ENCODE measurements at places on chromosomes 5 and 9.
A peak's percentile ranks its signal among the peaks of the same experiment; 100 is the strongest.

DNA sequence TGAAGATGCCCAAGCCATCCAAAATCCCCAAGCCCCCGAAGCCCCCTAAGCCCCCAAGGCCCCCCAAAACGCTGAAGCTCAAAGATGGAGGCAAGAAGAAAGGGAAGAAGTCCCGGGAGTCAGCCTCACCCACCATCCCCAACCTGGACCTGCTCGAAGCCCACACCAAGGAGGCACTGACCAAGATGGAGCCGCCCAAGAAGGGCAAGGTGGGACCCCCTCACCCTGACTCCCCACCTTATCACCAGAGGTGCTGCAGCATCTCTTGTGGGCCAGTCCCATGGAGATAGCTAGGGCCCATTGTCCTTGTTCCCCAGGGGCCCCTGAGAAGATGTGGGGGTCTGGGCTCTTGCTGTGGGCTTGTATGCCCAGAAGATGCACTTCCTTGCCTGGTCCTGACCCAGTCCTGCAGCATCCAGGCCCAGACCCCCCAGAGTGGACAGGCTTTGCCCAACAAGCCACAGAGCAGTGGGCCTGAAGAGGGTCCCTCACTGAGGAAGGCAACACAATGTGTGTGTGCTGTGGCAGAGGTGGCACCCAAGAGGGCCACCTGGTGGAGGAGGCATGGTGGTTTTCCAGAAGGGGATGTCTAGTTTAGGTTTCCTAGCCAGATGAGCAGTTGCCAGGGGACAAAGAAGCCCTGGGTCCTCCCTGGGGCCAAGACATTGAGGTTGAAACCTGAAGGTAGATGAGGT is 84.1 kb downstream of the PHF2 start:
- DNase-seq: no peak

DNA sequence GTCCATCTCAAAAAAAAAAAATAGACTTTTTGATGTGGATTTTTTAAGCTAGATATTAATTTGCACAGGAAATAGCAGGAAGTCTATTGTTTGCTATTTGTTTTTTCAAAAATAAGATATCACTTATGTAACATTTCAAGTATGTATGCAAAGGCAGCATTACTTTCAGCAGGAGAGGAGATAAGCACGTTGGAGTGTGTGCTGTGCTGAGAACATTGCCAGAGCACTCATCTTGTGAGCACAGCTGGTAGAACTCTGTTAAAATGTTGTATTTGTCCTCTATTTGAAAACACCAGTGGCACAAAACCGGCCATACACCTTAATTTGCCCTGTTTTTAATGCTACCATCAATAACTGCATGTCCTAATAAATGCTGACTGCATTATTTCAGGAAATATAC is 1061.9 kb upstream of the CDH18 start:
- DNase-seq: no peak

DNA sequence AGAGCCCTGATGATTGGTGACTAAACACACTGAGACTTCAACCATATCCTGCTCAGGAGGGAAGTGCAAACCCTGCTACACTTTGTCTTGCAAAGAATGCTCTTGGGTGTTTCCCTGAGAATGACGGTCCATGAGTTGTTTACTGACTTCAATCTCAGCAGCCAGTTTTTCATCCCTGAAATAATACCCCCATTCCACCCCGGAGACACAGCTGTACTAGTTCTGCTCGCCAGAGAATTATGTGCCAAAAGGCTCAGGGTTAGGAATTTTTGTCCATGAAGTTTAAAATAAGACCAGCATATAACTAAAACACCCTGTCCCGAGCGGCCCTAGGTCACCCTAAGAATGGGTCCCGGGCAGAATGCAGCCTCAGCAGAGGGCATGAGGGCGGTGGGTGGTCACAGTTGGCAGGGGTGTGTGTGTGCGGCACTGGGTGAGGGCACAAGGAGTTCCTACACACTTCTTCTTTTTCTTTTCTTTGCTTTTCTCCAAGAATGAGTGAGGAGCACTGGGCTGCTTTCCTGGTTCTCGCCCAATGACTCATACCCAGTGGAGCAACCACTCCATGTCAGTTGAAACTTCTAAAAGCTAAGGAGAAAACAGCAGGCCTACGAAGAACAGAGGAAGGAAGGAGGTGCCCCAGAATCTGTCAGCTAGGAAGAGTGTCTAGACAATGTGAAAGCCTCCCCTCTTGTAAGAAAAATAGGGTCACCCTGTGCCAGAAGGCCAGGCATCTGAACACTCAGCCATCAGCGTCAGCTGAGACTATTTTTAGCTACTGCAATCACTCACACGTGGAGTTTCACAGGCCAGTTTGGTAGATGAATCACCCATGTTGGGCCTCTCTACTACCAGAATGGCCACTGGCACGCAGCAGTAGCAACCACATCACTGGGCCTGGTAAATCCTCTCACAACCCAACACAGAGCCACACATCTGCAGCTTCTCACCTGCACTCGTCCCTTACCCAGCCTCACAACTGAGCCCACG is 105.9 kb downstream of the DPYSL3 start:
- DNase-seq: no peak

DNA sequence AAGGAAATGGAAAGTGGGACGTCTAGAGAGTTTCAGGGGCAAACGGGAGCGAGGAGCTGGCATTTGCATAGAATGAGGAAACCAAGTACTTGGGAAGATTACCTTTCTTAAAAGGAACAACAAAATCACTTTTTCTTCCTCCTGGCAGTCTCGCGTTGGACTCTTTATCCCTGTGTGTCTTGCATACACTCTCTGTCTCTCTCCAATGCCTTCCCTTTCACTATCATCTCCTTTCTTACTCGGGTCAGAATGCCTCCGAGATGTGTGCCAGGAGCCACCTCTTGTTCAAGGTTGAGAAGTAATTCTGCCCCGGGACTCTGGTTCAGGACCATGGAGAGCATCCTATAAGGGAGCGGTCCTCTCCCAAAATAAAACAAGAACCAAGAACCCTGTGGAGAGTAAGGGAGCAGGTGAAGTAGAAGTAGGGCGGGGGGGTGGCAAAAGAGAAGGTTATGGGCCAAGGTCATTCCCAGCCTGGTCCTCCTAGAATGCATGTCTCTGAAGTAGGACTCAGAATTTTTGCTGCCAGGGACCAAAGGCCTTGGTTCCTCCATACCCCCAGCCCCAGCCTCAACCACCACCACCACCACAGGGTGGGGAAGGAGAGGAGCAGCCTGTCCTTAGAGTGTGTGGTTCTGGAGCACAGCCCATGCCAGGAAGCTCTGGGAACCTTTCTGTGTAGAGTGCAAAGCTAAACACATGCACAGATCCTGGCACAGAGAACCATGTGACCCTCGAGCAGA is 72.1 kb upstream of the ARAP3 start:
- DNase-seq: peak; percentile 38

GRCh38 chr5:61625681-61626621 is 293.9 kb downstream of the ZSWIM6 start:
- DNase-seq: peak; percentile 52

- DNase-seq: no peak
Measured at GRCh38 chr9:118521261-118521660, 817.1 kb downstream of the TLR4 start.

DNA sequence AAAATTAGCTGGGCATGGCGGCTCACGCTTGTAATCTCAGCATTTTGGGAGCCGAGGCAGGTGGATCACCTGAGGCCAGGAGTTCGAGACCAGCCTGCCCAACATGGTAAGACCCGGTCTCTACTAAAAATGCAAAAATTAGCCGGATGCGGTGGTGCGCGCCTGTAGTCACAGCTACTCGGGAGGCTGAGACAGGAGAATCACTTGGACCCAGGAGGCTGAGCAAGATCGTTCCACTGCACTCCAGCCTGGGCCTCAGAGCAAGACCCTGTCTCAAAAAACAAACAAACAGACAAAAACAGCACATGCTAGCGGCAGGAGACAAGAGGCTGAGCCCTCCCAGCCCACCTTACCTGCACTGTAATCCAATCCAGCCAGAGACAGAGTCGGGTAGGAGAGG is 1.1 kb upstream of the DOLPP1 start:
- DNase-seq: no peak

DNA sequence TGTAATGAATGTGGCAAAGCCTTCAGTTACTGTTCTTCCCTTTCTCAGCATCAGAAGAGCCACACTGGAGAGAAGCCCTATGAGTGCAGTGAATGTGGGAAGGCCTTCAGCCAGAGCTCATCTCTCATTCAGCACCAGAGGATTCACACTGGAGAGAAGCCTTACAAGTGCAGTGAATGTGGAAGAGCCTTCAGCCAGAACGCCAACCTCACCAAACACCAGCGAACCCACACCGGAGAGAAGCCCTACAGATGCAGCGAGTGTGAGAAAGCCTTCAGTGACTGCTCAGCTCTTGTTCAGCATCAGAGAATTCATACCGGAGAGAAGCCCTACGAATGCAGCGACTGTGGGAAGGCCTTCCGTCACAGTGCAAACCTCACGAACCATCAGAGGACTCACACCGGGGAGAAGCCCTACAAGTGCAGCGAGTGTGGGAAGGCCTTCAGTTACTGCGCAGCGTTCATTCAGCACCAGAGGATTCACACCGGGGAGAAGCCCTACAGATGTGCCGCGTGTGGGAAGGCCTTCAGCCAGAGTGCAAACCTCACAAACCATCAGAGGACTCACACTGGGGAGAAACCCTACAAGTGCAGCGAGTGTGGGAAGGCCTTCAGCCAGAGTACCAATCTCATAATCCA is 6.8 kb downstream of the RPL12 start:
- peak; percentile 25 for DNase-seq

- no peak for DNase-seq
Measured at GRCh38 chr5:56175488-56175887, 57.6 kb downstream of the ANKRD55 start.

- no peak for DNase-seq
Measured at GRCh38 chr5:142720641-142721271, 34.9 kb upstream of the FGF1 start.

GRCh38 chr9:23412046-23412445 is 414.0 kb downstream of the ELAVL2 start:
- no peak for DNase-seq

GRCh38 chr5:51185850-51186329 is 197.4 kb upstream of the ISL1 start:
- DNase-seq: no peak

GRCh38 chr5:124825250-124825982 is 79.0 kb upstream of the ZNF608 start:
- DNase-seq: no peak

GRCh38 chr5:140042643-140043507 is at the start of gene NRG2:
Gene NRG2 (minus strand): TSS chr5:140043299.
- DNase-seq: peak; percentile 53

DNA sequence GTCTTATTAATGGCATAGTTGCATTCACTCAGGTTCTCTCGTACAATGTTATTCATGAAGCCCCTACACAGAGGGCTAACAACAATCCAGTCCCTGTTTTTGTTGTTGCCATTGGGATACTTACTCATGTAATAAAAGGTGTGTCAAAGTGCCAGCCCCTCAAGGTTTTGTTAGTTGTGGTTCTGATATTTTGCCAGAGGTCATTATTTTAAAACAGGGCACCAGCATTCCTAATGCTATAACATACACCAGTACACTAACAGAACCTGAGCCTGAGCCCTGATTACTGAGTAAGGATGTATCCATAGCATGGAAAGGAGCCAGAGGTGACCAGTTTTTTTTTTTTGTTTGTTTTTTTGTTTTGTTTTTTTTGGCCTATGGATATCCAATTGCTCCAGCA is 50.2 kb downstream of the SMC2 start:
- DNase-seq: no peak

GRCh38 chr9:114911167-114911821 is 19.1 kb downstream of the TNFSF8 start:
- no peak for DNase-seq

- no peak for DNase-seq
Measured at GRCh38 chr9:74282526-74283253, 214.4 kb upstream of the RORB start.

- peak; percentile 43 for DNase-seq
Measured at GRCh38 chr9:136231478-136232297, 13.9 kb downstream of the QSOX2 start.

DNA sequence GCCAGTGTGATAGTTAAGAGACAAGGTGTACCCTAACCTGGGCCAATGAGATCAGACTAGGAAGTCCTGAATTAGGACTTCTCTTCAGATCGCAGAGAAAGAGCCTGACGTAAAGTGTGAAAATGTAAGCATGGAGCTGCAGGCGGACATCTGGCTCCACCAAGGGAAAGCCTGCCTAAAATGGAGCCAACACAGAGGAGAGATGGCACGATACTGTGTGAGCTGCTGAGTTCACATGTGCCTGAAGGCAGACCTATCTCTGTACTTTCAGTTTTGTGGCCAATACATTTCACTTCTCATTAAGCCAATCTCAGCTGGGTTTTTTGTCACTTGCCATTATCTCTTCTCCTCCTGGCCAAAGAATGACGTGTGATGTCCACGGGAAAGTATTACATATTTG is 210.5 kb downstream of the ELAVL2 start:
- DNase-seq: no peak

DNA sequence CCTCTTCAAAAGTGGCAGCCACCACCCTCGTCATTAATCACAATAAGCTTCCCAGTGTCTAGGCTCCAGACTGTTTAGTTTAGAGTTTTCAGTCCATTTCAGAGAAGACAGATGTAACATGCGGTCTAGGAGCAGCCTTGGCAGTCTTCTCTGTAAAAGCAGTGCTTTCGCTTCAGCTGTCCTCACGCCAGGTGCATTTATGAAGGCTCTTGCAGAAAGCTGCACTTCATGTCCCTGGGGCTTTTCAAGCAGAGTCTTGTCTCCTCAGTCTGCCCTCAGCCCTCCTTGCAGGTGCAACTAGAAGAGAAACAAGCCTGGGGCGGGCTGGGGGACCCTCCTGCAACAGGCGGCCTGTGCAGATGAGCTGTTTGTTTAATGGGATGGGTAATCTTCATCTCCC is 281.9 kb downstream of the DRD1 start:
- no peak for DNase-seq

DNA sequence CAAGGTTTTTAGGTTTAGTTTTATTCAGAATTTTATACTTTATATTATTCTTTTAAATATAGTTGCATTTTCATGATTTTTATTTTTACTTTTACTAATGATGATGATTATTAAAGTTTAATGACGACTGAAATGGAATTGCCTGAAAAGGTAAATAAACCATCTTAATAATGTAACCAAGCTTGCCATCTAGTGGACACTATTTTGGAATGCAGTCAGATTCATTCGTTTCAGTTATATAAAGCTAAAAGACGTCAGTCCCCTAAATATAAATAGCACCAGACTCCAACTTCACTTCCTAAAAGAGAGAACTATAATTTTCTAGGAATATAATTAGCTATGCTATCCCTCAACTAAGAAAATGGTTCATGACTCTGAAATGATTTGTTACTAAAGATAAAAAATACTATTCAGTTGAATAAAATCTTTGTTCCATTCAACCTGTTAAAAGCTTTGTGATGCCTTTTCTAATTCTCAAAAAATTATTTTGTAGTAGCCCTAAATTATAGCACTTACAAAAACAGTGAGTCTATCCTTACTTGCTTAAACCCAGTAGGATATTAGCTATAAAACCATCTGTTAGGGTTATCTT is 19.9 kb downstream of the ABITRAM start:
- DNase-seq: no peak

DNA sequence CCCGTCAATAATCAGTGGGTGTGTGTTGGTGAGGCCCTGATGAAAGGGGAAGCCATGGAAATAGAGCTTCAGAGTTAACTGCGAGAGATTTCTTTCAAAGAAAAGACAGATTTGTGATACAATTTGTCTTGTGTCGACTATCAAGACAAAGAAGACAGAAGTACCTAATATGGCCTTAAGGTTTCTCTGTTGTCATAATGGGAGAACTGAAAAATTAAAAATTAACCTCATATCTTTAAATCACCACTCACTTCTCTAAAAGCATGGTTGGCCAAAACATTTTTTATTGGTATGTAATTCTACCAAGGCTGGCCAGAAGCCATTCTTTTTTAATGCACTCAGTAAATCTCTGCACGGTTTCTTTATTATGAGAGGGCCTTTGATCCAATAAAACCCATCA is 282.9 kb upstream of the WWC1 start:
- DNase-seq: no peak
